ENCODE measurements at places on chromosomes 12 and 14. TPM values are rescaled to one million over a fixed set of nuclear protein-coding genes. Genes with fewer than 3 reads are reported as not detected.

DNA sequence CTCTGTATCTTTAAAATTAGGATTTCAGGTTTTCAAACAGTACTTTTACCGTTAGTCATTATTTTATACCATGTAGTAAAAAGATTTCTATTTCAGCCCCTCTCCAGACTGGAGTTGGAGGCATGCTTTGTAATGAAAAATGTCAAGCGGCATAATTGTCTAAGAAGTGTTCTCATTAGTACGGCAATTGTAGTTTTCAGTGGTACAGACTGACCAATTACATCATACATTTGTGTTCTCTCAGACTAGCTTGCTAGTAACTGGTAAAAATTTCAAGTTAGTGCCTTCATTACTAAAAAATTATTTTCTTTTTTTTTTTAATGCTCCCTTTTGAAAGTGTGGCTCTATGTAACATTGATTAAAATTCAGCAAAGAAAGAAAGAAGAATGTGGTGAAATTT, 4.5 kb downstream of the USP30 start:
- no peak for DNase-seq
- no peaks in the 10 kb centered on the region for H3K27me3 ChIP-seq
- peaks cover 14% of the 10 kb centered on the region for H3K4me1 ChIP-seq
- peaks cover 45% of the 10 kb centered on the region for H3K36me3 ChIP-seq
- no peak overlapping the region for H3K27ac ChIP-seq
- H3K4me3 ChIP-seq: no peak overlapping the region

The TNS2 gene
- total RNA-seq: 204 TPM

The AMIGO2 gene
- total RNA-seq: 4.5 TPM

DNA sequence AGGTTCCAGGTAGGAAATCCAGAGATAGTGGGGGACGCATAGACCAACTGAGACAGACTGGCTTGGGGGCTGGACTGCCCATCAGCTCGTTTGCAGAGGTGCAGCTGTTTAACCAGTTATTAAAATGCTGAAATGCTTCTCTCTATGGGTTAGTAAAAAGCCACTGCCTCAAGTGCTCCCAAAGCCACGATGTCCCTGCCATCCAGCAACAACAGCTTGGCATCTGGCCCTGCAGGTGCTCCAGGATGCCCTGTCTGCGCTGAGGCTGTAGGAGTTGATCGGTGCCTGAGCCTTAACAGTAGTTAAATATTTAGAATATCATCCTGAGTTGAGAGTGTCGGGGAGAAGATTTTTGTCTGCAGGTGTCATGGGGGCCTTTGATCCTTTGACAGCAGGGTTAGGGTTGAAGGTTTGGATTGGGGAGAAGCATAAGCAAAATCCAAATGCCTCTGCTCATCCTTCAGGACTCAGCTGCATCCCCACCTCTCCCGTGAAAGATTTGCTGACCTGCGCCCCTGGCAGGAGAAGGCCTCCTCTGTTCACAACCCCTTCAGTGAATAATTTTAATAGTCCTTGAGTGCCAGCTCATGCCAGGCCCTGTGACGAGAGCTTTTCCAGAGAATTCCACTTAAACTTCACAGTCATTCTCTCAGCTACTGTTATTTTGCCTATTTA, 127.3 kb upstream of the PWP1 start:
- no peak overlapping the region for H3K27ac ChIP-seq
- no peaks in the 10 kb centered on the region for H3K4me1 ChIP-seq
- no peak overlapping the region for H3K4me3 ChIP-seq
- no peak for DNase-seq
